Upper lobe of left lung (tissue), 6 donors: ENCODE measurements at places on chromosomes 2 and 18. TPM values are rescaled to one million over a fixed set of nuclear protein-coding genes. Genes with fewer than 3 reads are reported as not detected.

NT5DC4 gene
- total RNA-seq = 0.83 TPM

IL1RN gene
- 11.9 TPM for total RNA-seq

ARHGAP25 gene
- total RNA-seq = 20.6 TPM

HAUS1 gene
- total RNA-seq = 34.4 TPM

TRIM54 gene
- total RNA-seq = not detected

- no peak overlapping the region for H3K4me3 ChIP-seq
- DNase-seq = no peak
- peaks cover 8% of the 10 kb centered on the region for H3K4me1 ChIP-seq
- H3K27me3 ChIP-seq = no peaks in the 10 kb centered on the region
- no peaks in the 10 kb centered on the region for H3K36me3 ChIP-seq
These were observed 37.4 kb downstream of the LYPD6B start for GRCh38 chr2:149075853-149076252.

GRCh38 chr2:142286618-142287017, 155.8 kb upstream of the LRP1B start:
- no peak overlapping the region for H3K27ac ChIP-seq
- no peaks in the 10 kb centered on the region for H3K36me3 ChIP-seq
- no peak for DNase-seq

DNA sequence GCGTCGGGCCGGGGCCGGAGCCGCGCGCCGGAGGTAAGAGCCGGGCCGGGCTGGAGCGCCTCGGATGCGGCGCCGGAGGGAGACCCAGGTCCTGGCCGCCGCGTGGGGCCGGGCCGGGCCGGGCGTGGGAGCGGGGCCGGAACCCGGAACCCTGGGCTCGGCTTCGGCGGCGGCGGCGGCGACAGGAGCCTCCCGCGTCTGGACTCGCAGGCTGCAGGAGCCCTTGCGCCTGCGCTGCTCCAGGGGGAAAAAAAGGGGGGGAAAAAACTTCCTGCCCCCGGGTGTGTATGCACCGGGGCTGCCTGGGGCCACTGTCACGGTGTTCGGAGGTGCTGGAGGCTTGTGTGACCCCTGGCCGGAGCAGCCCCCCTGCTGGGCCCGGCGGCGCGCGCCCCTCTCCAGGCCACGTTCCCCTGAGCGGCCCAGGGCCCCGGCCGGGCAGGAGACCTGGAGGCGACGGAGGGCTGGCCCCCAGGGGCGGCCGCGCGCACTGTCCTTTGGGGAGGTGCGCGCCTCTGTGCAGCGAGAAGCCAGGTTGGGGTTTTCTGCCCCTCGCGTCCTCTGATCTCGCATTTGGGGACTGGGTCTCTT, 864 bp downstream of the KLHL29 start:
- DNase-seq = no peak
- peak overlapping the region; percentile 81 for H3K4me3 ChIP-seq
- H3K27ac ChIP-seq = peak overlapping the region; percentile 70
- peaks cover 25% of the 10 kb centered on the region for H3K4me1 ChIP-seq
- H3K36me3 ChIP-seq = no peaks in the 10 kb centered on the region

DNA sequence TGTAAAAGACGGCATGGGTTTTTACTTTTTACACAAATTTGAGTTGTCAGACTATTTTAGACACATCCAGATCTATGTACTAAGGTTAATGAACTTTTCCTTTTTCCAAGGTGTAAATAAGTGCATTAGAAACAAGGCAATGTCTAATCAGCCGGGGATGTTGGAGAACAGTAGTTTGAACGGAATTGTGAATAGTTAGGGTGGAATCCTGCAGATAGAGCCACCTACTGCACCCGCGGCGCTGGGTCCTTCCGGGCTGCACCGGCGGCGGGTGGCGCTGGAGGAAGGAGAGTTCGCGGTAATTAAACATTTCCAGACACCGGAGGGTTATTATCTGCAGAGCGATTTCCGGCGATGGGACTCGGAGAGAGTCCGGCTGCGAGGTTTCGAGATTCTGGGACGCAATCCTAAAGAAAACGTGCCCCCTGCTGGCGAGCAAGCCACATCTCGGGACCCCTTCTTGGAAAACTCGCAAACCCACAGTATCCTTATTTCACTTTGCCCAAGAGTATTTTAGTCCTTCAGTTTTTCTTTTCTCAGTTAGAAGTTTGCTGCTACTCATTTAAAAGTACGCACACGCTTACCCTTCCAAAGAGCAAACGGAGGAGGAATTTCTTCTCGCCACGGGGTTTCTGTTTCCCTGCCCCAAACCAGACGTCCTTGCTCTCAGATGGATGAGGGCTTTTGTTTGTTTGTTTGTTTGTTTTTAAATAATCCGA, 4.5 kb upstream of the OSR1 start:
- H3K4me1 ChIP-seq = peaks cover 36% of the 10 kb centered on the region
- H3K27ac ChIP-seq = no peak overlapping the region
- no peaks in the 10 kb centered on the region for H3K36me3 ChIP-seq
- peak overlapping the region; percentile 53 for H3K4me3 ChIP-seq
- DNase-seq = peak; percentile 81

GRCh38 chr2:240705204-240705791, 13.6 kb downstream of the AQP12A start:
- H3K27ac ChIP-seq = no peak overlapping the region
- DNase-seq = no peak
- no peaks in the 10 kb centered on the region for H3K36me3 ChIP-seq
- H3K4me3 ChIP-seq = no peak overlapping the region

DNA sequence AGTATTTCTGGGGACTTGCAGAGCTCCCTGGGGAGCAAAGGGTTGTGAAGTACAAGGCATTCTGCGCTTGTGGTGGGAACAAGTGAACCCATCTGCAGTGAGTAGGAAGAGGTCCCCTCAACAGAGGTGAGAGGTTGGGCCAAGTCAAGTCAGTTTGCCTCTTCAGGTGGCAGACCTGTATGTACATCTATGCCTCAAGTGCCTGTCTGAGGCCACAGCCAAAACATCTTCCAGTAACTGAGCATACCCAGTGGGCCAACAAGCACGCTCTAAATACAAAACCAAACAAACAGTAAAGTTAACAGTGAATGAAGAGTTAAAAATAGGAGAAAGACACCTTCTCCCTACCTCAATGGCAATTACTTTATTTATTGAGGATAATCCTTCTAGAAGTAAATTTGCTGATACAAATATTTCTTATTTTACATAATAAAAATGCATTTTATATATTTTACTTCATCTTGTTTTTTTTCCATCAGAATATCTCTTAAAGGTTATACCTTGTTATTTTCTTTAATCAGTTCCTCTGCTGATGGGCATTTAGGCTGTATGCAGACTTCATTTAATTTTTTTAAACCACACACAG, 2.5 kb downstream of the GYPC start:
- DNase-seq = no peak
- H3K4me3 ChIP-seq = no peak overlapping the region
- no peaks in the 10 kb centered on the region for H3K27me3 ChIP-seq
- peaks cover 68% of the 10 kb centered on the region for H3K4me1 ChIP-seq
- no peaks in the 10 kb centered on the region for H3K36me3 ChIP-seq

- no peaks in the 10 kb centered on the region for H3K4me1 ChIP-seq
- no peak overlapping the region for H3K4me3 ChIP-seq
- H3K27me3 ChIP-seq = no peaks in the 10 kb centered on the region
- no peak overlapping the region for H3K27ac ChIP-seq
- no peaks in the 10 kb centered on the region for H3K36me3 ChIP-seq
- DNase-seq = no peak
These were observed 69.6 kb downstream of the PID1 start for GRCh38 chr2:229201521-229201920.

GRCh38 chr18:6396276-6396675, 18.4 kb downstream of the L3MBTL4 start:
- H3K27me3 ChIP-seq = no peaks in the 10 kb centered on the region
- H3K4me1 ChIP-seq = no peaks in the 10 kb centered on the region
- DNase-seq = no peak

- H3K36me3 ChIP-seq = no peaks in the 10 kb centered on the region
- H3K27me3 ChIP-seq = no peaks in the 10 kb centered on the region
- H3K4me1 ChIP-seq = peaks cover 5% of the 10 kb centered on the region
- H3K4me3 ChIP-seq = no peak overlapping the region
These were observed 71.3 kb upstream of the NRXN1 start for GRCh38 chr2:51103205-51103604.

DNA sequence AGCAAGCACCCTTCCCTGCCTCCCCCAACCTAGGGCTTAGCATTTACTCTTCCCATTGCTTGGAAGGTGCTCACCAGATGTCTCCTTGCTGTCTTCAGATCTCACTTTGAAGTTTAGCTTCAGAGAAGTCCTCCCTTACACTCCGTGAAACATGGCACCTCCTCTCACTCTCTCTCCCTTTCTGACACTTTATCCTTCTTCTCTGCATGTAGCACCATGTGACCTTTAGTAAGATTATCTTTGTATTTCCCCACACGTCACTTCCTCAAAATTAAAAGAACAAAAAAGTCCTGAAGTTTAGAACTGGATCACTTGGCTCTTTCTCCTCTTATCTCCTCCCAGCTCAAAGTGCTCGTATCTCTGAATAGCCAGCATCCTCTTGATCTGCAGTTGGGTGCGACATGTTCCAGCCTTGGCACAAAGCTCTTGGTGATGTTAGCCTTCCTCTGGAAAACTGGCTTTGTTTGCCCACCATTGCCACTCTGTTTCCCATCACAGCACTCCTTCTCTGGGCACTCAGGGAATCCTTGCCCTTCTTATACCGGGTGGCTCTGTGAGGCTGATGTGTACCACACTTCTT, 40.6 kb upstream of the EPAS1 start:
- H3K27ac ChIP-seq = peak overlapping the region; percentile 79
- H3K36me3 ChIP-seq = no peaks in the 10 kb centered on the region
- H3K27me3 ChIP-seq = no peaks in the 10 kb centered on the region
- no peak for DNase-seq
- no peak overlapping the region for H3K4me3 ChIP-seq
